Thymus (tissue), 14 donors: ENCODE measurements at places on chromosomes 11 and 22.

GRCh38 chr11:44979543-44980399 lies 29.1 kb upstream of the TP53I11 start:
- no peak for DNase-seq

DNA sequence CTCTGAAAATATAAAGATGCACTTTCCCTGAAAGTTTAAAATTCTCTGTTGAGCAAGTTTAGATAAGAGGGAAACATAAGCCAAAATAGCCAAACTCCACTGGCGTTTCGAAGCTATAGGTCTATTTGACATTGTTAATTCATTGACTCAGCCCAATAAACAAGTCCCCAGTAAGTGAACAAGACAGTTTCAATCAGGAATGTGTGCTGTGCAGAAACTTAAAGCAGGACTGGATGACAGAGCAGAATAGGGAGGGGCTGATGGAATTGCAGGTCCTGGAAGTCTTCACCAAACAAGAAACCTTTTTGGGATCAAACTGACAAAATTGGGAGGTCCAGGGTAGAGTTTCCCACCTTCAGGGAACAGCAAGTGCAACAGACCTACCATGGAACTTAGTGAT lies 8.9 kb upstream of the KDM4E start:
- no peak for DNase-seq

DNA sequence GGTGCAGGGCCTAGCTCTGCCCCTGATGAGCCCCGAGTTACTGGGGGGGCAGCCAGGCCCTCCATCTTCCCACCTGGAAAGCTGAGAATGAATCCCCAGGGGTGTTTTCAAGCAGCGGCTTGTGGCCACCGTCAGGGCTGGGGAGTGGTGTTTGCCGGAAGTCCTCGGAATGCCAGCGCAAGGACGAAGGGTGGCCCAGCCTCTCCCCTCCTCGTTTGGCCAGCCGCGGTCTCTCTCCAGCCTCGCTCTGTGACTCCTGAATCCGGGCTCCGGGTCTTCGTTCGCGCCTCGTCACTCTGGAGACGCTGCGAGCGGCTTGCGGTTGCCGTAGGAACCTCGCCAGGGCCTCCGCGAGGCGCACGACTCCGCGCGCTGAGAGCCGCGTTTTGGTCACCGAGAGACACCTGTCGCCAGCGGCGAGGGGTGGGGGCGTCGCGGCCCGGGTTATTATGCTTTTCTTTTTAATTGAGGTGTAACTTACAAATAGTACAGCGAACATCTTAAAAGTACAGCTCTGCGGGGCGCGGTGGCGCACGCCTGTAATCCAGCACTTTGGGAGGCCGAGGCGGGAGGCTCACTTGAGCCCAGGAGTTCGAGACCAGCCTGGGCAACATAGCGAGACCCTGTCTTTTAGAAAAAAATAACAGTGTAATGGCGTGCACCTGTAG lies 6.3 kb upstream of the KDELR3 start:
- peak; percentile 84 for DNase-seq

DNA sequence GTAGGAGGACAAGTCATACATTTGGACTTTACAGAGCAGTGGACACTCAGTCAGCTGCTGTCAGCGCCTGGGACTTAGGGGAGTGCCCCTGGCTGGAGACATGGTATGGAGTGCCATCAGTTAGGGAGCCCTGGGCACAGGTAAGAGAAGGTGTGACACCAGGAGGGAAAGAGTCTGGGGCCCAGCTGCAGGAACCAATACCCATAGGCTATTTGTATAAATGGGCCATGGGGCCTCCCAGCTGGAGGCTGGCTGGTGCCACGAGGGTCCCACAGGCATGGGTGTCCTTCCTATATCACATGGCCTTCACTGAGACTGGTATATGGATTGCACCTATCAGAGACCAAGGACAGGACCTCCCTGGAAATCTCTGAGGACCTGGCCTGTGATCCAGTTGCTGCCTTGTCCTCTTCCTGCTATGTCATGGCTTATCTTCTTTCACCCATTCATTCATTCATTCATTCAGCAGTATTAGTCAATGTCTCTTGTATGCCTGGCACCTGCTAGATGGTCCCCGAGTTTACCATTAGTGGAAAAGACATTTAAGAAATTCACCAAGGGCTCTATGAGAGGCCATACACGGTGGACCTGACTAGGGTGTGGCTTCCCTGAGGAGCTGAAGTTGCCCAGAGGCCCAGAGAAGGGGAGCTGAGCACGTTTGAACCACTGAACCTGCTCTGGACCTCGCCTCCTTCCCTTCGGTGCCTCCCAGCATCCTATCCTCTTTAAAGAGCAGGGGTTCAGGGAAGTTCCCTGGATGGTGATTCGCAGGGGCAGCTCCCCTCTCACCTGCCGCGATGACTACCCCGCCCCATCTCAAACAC lies 850 bp upstream of the MIF start:
- no peak for DNase-seq

DNA sequence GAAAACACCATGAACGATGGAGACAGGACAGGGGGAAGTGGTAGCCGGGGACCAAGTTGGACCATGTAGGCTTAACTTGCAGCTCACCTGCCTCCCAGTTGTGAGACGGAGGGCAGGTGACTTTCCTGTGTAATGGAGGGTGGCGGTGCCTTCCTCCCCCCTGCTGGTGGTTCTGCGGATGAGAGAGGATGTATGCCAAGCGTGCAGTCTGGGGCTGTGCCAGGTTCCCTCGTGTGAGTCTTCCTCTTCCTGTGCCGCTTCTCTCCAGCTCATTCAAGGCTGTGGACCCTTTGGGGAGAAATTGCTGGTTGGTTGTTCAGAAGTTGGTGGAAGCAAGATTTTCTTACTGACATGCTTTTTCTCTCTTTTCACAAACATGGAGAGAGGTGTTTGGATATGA lies 35.1 kb downstream of the MPPED1 start:
- DNase-seq, result no peak

DNA sequence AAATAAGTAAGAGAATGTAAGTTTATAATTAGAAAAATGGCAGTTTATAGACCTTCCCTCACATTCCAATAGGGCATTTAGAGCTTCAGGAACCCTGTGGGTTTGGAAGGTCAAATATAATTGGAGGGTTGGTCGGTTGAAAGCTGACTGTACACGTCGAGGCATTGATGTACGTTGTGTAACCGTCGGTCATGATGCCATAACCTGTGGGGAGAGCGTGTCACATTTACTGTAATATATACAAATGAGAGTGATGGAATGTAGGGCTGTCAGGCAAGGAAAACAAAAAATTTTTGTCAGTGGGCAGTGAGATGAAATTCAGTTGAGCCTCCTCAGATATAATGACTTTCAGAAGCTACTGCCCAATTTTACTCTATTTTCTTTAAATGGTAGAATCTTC lies 88.5 kb downstream of the ARL14EP start:
- no peak for DNase-seq

DNA sequence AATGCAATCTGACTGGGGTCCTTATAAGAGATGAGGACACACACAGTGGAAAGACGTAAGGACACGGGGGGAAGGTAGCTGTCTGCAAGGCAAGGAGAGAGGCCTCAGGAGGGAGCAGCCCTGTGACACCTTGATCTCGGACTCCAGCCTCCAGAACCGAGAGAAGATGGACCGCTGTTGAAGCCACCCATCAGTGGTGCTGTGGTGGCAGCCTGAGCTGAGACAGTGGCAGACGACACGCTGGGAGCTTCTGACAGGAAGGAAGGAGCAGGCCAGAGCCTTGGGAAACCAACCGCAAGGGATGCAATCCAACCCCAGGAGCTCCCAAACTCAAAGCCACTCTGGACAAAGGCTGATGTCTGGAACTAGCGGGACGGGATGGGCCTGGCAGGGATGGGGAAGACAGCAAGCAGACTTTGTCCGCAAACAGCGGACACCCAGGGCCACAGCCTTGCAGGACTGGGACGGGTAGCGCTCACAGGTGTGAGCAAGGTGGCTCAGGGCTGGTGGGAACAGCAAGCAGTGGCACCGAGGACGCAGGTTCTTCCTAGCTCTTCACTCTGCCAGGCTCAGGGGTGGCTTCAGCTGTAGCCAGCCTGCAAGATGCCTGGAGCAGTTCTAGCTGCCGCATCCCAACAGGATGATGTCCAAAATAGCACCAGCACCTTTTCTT lies 10.9 kb downstream of the LTO1 start:
- no peak for DNase-seq

- DNase-seq, result no peak
Measured at GRCh38 chr22:35802885-35803284, 85.2 kb downstream of the APOL5 start.

GRCh38 chr11:16292167-16292859 lies 64.0 kb downstream of the SOX6 start:
- no peak for DNase-seq

DNA sequence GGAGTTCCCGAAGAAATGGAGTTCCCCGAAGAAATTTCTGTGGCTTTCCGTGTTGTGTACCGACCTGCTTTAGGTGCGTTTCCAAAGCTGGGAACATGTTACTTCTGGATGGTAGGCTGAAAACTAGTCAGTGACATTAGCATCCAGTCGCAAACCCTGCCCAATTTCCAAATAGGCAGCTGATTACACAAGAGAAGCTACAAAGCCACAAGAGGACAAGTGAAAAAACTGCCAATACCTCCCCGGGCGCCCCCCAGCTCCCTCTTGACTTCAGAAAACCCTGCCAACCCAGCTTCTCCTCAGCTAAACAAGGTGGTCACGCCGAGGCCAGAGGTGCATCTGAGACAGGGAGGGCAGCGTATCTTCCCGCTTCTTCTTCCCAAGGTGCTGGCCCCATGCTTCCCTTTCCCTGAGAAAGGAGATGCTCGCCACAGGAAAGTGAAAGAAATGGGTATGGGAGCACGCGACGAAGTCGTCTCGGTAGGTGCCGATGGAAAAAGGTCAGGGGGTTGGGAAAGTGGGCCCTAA lies 551 bp downstream of the AGBL2 start:
- DNase-seq, result no peak

DNA sequence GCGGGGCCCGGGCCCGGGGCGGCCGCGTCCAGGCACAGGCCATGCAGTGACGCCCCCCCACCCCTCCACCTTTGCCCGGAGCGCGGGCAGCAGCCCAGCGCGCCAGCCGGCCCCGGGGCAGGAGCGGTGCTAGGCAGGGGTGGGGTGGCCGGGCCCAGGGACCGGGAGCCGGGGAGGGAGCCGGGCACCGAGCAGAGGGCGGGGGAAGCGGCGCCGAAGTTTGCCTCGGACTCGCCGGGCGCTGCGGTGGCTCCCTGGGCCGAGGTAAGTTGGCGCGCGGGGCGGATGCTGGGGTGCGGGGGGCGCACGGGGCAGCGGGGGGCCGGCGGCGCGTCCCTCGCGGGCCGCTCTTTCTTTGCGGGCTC lies 332 bp downstream of the TEAD1 start:
- no peak for DNase-seq

DNA sequence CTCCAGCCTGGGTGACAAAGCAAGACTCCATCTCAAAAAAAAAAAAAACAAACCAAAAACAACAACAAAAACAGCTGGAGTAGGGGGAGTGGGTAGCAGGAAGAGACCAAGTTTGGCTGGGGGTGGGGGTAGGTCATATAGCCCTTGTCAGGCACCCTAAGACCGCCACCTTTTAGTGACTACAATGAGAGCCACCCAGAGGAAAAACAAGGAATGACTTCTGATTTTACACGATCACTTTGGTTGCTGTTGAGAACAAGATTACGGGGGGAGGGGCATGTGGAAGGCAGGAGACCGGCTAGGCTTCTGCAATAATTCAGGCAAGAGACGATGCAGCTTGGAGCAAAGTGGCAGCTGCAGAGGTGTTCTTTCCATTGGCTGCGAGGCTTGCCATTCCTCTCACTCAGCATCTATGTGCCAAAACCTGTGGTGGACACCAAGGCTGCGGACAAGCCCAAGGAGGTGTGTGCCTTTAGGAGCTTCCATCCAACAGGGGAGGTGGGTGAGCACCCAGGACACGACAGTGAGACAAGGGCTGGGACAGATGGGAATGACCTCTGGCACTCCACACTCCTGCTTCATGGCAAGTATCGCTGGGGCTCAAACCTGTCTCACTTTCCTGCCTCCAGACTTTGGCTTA lies 1.7 kb downstream of the RPS19BP1 start:
- DNase-seq, result no peak

GRCh38 chr22:44307509-44308169 lies 5.1 kb downstream of the SHISAL1 start:
- no peak for DNase-seq

DNA sequence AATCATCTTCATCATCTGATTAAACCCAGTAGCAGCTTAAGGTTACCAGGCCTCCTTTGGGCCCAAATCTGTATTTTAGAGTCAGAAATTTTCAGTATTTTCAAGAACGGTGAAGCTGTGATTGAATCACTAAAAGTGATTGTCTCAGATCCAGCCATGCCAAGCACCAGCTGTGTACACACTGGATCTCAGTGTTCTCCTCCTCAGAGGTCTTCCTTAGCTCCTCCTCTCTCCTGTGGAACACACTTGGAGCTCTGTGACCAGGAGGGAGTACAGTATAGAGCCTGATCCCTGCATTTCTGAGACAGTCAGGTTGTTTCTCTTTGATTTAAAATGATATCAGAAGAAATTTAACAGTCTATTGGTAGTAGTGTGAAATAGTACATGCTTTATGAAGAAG lies 401.1 kb downstream of the NTM start:
- DNase-seq, result no peak

DNA sequence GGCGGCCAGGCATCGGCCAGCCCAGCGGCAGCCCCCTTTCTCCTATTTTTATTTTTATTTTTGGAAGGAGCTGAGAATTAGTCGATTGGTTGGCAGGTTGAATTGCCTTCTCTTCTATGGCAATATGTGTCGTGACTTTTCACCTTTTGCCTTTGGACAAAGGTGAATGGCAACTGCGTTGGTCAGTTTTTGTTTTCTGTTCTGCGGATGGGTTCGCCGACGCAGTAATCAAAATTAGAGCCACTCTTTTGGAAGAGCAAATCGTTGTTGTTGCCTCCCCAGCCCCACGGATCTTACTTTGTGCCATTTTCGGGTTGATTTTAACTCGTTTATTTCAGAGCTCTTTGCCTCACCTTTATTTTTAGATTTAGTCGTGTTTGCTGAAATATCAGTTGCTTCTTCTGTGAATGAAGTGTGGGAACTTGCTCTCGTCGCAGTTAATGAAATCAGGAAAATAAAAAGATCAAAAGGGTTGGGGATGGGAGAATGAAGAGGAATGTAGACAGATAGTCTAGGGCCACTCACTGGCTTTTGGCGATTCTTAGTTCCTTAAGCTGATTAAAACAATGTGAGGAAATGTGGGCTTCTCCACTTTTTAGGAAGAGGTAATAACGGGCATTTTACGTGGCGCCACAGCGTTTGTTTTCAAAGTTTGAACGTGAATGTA lies 1.6 kb downstream of the CECR2 start:
- DNase-seq, result no peak

DNA sequence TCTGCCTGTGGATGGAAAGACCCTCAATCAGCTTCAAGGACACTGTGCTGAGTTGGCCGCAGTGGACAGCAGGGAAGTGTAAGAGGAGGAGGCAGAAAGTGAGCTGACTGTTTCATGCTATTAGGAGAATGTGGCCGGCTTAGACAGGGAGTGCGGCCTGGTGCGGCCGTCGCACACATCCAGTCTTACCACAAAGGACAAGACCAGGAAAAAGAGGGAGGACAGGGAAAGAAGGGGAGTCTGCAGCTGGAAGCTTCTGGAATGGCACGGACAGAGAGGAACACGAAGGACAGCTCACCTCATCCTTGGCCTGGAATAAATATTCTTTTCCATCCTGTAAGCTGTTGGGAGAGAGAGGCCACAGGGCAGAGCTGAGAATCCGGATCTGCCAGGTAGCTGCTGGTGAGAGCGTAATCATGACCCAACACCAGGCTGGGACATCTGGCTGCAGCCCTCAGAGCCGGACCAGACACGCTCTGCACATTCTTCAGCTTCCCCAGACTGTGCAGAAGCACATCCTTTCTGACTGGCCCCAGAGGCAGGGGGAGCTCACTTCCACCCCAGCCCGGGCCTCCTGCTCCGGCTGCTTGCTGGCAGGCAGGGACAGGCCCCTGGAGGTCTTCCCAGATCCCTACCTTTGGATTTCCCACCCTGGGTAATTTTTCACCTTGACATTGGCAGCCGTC lies 8.6 kb upstream of the RBM4B start:
- DNase-seq, result no peak

- DNase-seq, result no peak
Measured at GRCh38 chr11:45805305-45806071, 539 bp downstream of the SLC35C1 start.
